ENCODE measurements at places on chromosomes 2 and 18. TPM values are rescaled to one million over a fixed set of nuclear protein-coding genes. Genes with fewer than 3 reads are reported as not detected.

The MERTK gene
- total RNA-seq = 5.9 TPM

The TGFA gene
- total RNA-seq = 7.5 TPM

The CYP20A1 gene
- 22.5 TPM for total RNA-seq

The SLC16A14 gene
- total RNA-seq = 49.5 TPM

The CDK5R2 gene
- 11.9 TPM for total RNA-seq

The KCNK3 gene
- total RNA-seq = 5.0 TPM

The POTEJ gene
- not detected for total RNA-seq

The ATF2 gene
- 148 TPM for total RNA-seq

The OLA1 gene
- 79.2 TPM for total RNA-seq

The PTPRN gene
- total RNA-seq = 30.7 TPM

The SIX3 gene
- total RNA-seq = 0.31 TPM

The MOCOS gene
- 0.31 TPM for total RNA-seq

The CACNB4 gene
- 132 TPM for total RNA-seq

The NAT8 gene
- not detected for total RNA-seq

The SCG2 gene
- total RNA-seq = 50.7 TPM

The AQP12A gene
- not detected for total RNA-seq

The GRB14 gene
- 19.1 TPM for total RNA-seq

The ANKRD53 gene
- total RNA-seq = 1.9 TPM
